NCI-H446 (cell line): ENCODE measurements at places on chromosomes 3 and 15.

GRCh38 chr15:89326316-89326715 lies 8.3 kb downstream of the POLG start:
- no peak for DNase-seq

DNA sequence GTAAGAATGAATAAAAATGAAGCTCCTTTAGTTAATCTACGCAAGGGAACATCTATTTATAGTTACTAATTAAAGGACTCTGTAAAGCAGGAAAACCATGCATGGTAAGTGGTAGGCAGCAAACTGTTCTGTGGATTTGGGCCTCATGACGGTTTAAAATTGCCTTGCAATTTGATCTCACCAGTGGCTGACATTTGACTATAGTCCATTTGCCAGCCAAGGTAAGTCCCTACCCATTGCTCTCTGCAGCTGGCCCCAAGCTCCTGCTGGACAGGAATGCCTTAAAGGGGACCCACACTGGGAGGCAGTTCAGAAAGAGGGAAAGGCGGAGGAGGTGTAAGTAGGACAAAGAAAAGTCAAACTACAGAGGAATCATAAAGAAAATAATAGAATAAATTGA lies 203.3 kb downstream of the PLCL2 start:
- DNase-seq = no peak

GRCh38 chr15:90906181-90906849 lies 3.2 kb downstream of the MAN2A2 start:
- DNase-seq = no peak

- DNase-seq = no peak
Measured at GRCh38 chr15:96264351-96264798, 66.1 kb upstream of the NR2F2 start.

DNA sequence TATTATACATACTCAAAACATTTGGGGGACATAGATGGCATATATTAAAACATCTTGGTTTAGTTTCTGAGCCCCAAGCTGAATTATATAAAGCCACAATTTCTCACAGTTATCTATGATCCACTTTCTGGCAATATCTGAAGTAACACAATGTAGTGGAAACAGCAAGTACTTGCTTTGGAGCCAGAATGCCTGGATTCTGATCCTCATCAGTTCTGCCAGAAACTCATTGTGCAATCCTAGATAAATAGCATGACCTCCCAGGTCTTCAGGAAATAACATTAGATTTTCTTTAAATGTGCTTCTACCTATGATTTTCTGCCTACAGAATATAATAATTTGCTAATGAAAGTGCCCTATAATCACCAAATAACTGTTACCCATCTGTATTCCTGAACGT lies 544.9 kb downstream of the NAALADL2 start:
- DNase-seq = no peak

DNA sequence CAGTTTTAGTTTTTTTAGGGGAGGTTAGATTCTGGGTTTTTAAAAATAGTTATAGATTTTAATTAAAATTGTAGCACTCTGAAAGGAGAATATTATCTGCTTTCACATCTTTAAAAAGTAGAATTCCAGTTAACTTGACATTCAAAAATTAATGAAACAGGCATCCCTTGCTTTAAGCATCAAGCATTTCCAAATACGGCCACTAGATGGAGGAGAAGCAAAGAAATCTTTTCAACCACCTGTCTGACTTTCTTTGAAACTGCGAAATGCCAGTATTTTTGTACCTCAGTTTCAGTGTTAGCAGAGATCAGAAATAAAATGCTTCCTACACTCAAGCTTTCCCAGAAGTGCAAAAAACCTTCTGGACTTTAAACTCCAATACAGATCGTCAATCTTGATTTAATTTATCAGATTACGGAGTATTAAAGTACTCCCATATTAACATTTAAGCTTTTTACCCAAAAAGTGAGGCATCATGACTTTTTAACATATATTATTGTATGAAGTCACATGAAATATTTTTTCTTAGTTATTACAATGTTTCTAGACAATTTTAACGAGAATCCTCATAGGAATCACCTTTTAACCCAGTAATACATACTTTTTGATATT lies 153.3 kb downstream of the P3H2 start:
- no peak for DNase-seq

DNA sequence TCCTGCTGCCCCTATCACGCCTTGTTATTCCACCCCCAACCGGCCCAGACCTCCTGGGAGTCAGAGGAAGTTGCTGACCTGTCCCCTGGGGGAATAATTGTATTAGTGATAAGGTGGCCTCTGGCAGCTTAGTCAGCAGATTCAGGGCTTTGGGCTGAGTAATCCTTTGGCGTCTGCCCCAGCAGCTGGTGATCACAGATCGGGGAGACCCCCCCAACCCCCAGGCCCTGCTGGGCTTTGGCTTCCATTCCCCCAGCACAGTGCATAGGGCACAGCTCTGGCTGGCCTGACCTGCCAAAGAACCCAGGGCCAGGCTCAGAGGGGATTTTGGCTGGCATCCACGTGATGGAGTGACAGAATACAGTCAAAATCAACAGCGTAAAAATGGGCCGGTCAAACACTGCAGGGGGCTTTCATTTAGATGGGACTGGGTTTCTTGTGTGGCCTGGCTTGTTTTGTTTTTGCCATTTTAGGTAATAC lies 3.9 kb upstream of the NR2E3 start:
- DNase-seq = no peak

DNA sequence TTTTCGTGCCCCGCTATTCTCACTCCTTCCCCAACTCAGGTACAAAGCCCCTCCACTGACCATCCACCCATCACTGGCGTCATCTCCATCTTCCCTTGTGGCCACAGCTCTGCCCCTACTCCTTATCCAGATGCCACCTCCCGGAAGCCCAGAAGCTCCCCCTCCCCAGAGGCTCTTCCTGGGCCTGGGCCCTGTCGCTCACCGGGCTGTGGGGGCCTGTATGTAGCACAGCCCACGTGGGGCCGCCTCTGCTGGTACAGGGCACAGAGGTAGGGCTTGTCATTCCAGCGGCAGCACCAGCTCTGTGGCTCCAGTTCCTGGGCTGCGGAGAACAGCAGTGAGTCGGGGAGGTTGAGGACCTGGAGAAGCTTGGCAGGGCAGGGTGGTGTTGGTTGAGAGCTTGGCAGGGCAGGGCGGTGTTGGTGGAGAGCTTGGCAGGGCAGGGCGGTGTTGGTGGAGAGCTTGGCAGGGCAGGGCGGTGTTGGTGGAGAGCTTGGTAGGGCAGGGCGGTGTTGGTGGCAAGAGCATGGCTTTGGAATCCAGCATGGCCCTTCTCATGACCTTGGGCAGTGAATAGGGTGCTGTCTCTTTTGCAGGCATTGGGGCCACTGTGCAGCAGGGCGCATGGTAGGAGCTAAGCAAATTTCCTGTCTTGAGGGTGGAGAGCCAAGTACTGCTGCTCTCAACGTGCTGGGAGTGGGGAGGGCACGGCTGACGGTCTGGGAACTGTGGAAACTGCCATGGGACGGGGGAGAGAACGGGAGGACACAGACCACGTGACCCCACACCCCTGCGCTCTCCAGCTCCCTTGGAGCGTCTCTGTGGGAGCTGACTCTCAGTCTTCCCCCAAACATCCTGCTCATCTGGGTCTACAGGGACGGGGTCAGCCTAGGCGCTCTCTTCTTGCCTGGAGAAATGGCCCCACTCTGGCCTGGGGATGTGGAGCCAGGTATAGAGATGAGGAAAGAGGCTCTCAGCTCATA lies 43.4 kb downstream of the MUC20 start:
- DNase-seq = no peak
